Globus pallidus (tissue), 1 donor: ENCODE measurements at places on chromosomes 2 and 18.
A peak's percentile ranks its signal among the peaks of the same experiment; 100 is the strongest.

- DNase-seq: no peak
Measured at GRCh38 chr2:161766334-161766733, 142.1 kb downstream of the SLC4A10 start.

DNA sequence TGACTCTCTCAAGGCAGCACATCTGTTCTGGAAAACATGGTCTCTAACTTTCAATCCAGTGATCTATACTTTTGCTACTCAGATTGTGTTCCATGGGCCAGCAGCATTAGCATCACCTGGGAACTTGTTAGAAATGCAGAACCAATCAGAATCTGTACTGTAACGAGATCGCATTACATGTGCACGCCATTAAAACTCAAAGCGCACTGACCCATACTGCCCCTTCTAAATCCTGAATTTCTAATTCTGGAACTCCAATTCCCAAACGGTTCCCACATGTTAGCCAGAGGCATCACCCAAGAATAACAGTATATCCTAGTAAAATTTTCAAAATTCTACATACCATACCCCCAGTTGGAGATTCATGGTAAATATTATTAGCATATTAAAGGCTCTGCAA lies 10.5 kb upstream of the DCTN1 start:
- no peak for DNase-seq

DNA sequence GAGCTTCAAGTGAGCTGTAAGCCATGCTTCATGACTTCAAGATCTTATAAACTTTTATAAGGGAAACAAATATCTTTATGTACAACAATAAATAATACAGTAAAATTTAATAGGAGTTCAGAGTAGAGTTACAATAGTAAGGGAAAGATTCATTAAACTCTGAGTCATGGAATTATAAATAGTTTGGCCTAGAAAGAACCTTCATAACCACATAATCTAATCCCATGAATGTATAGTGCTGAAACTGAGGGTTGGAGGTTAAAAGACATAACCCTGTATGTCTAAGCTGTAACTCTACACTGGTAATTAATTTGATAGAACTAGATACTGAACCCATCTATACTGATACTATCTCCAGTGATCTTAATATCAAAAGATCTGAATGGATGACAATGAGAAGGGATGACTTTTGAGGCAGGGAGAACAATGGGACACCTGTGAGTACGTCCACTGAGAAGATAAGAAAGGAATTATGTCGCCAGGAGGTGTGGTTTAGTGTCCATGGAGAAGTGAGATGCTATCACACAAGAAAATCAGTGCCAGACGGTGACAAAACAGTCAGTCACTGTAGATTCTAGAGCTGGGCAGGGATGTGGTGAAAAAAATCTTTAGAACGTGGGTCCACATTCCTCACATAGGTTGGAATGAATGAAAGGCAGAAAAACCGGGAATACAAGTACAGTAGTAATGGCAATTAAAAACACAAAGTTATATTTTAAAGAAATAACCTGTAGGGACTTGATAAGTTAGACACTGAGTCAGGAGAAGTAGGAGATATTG lies 1.1 kb downstream of the IL1F10 start:
- no peak for DNase-seq

DNA sequence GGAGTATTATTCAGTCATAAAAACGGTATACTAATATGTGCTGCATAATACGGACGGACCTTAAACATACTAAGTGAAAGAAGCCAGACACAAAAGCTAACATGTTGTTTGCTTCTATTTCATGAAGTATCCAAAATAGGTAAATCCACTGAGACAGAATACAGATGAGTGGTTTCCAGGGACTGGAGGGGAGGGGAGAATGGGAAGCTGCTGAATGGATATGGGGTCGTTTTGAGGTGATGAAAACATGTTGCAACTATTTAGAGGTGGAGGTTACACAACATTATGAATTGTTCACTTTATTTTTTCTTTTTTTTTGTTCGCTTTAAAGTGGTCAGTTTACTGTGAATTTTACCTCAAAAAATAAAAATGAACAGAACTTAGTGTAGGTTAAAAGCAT lies 52.9 kb downstream of the RAB10 start:
- DNase-seq: no peak

- no peak for DNase-seq
Measured at GRCh38 chr2:16148632-16149348, 208.4 kb downstream of the MYCN start.

DNA sequence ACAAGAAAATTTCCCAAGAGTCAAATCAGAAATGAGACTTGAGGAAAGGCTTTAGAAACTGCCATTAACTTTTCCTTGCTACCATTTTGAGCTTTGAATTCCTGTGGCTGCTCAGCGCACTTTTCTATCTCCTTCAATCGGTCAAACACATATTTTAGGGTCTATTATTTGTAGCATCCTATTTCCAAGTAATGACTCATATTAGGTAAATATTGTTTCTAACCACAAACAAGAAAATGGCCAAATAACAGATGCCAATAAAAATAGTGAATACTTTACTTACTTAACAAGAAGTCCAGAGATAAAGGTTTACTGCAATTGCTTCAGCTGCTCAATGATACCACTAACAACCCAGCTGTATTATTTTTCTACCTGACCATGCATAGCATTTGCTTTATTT lies 29.7 kb upstream of the CCDC178 start:
- DNase-seq: no peak

GRCh38 chr2:10410001-10410822 lies 37.9 kb downstream of the ODC1 start:
- DNase-seq: no peak

DNA sequence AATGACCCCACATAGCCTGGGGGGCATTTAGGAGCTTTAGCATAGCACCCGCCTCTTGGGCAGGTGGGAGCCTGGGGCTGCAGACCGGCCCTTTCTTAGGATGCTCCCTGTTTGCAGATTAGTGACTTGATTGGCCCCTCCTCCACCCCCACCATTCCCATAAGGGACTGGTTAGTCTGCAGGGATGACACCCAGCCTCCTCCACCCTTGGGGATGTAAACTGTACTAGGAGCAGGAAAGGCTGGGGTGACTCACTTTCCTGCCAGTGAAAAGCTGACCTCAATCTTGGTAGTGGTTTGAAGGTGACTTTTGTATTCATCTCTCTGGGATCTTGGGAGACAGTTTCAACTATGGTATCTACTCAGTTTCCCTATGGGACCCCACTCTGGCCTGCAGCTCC lies 24.2 kb downstream of the CTIF start:
- DNase-seq: no peak

DNA sequence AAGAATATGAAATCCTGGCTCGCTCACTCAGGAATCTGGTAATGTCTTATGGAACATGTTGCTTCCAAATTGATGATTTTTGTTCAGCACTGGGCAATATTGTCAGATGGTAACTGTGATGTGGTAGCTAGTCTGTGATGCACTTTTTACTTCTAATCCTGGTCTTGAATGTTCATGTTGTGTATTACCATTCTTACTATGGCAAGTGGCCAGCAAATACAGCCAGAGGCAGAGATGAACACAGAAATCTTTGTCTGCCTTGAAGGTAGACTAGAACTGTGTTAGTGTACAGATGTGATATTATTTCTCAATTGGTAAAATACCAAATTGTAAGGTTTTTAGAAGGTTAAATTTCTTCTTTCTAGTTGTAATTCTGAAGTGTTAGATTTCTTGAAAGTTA lies 83.3 kb downstream of the UBE2E3 start:
- DNase-seq: peak; percentile 6

DNA sequence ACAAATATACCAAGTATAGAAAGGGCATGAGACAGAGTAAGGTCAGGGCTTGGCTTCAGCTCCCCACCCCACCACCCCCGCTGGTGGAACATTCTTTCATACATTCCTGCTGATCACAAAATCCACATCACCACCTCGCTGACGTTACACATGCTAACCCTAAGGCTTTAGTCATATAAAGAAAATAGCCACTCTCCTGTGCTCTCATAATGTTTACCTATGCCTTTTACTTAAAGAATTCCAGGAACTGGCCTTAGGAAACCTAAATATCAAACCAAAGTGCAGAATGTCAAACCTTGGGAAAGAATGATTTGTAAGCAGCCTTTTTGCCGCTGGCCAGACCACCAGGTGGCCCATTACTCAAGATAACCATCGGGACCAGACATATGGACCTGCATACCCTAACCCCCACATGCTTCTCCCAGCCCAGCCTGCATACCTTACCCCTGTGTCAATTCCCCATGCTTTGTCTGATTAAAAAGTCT lies 136.3 kb upstream of the SLC39A10 start:
- DNase-seq: no peak

DNA sequence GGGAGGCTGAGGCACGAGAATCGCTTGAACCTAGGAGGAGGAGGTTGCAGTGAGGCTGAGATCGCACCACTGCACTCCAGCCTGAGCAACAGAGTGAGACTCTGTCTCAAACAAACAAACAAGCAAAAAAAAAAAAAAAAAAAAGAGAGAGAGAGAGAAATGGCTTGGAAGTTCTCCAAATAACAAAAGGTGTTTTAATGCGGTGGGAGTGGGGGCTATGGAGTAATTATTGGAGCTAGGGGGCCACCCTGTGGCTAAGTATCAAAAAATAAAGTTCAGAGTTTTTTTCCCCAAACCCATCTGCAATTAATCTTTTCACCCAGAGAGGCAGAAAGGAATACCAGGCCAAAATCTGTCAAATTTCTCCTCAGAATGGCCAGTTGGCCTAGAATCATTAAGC lies 23.0 kb upstream of the CEP68 start:
- no peak for DNase-seq

- DNase-seq: no peak
Measured at GRCh38 chr2:218959761-218960308, 369 bp downstream of the CDK5R2 start.
